NCI-H1417 treated with DMSO at 0.1 percent for 48 hours (cell line): ENCODE measurements at places on chromosomes 11 and 22.

DNA sequence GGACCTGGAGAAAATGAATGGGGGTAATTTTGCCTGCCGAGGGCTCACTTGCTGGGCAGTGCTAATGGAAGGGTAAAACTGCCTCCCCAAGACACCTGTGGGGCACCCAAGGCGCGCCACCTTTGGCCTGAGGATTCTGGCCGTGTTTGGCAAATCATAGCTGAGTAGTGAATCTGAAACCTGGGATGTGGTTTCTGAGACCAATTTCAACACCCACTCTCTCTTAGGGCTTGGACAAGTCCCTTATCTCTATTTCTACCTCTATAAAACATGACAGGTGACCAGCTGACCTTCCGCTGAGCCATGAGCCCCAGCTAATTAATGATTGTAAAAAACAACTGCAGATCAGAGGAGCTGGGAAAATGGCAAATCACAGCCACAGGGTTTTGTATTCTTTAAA lies 1.5 kb upstream of the PACSIN3 start:
- no peak for DNase-seq

DNA sequence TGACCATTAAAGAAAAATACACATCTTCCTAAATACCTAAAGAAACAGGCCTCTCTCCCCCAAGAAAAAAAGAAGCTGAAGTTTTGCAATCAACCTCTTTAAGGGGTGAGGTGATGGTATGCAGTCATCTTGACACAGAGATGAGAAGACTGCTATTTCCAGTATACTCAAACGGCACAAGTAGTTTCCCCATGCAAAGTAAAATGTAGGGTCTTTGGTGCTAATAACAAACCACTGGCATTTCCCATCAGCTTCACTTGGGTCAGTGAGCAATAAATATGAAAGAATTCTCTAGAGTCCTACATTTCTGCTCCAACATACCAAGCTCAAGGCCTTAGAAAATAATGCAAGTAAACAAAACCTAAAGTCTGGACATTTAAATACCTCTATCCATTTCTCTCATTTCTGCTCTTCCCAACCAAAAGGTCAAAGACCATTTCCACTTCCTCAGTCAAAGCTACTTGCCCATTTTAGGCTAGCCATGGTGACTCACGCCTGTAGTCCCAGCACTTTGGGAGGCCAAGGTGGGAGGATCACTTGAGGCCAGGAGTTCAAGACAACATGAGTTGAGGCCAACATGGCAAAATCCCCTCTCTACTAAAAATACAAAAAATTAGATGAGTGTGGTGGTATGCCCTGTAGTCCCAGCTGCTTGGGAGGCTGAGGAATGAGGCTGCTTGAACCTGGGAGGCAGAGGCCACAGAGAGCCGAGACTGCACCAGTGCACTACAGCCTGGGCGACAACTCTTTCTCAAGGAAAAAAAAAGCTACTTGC lies 39.5 kb upstream of the CHRNA10 start:
- no peak for DNase-seq

DNA sequence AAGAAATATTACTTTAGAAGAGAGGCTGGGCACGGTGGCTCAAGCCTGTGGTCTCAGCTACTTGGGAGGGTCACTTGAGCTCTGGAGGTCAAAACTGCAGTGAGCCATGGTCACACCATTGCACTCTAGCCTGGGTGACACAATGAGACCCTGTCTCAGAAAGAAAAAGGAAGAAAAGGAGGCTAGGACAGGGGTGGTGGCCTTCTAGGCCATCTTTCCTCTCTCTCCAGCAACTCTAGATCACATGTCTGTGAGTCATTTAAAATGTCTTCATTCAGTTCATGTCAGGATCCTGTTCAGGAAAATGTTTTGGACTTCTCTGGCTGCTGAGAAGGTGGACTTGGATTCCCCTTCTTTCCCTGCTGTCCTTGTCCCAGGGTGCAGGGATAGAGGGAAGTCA lies 53.3 kb downstream of the PPFIA1 start:
- no peak for DNase-seq

GRCh38 chr11:71498091-71498490 lies 29.0 kb upstream of the KRTAP5-7 start:
- no peak for DNase-seq

DNA sequence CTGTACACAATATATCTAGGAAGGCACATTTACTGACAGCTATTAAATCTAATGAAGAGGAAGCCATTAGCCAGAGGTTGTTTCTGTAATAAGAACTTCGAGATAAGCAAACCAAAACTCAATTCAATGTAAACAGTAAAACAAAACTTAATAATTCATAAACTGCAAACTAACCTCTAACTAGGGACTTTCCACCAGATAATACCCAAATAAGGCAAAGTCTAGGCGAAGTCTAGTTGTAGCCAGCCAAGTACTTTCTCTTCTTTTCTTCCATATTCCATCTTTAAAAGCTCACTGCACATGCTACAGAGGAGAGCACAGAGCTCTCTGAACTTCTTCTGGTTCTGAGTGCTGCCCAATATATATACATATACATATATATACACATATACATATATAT lies 229.9 kb upstream of the ANO5 start:
- DNase-seq, result no peak

GRCh38 chr11:69154211-69154913 lies 1.4 kb upstream of the SMIM38 start:
- DNase-seq, result no peak

DNA sequence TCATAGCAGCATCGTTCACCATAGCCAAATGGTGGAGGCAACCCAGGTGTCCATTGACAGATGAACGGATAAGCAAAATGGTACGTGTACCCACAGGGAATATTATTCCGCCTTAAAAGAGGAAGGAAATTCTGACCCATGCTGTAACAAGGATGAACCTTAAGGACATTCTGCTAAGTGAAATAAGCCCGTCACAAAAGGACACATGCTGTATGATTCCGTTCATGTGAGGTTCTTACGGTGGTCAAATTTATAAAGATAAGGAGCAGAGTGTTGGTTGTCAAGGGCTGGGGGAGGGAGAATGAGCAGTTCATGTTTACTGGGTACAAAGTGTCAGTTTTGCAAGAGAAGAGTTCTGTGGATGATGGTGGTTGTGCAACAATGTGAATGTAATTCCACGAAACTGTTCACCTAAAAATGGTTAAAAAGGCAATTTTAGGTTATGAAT lies 26.3 kb downstream of the APOL1 start:
- no peak for DNase-seq

DNA sequence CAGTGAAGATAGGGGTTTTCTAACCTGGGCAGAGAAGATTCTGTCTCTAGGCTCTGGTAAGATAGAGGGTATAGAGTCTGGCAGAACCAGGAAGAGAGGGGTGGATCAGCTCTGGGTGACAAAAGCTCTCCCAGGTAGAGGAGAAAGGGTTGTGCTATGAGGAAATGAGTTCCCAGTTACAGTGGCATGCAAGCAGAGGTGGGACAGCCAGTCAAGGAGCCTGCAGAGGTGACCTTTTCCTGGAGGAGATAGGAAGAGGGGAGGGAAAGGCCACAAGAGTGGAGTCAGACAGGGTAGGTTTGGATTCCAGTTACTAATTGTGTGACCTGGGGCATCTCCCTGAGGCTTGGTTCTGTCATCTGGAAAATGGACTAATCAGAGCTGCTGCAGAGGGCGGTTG lies 3.4 kb upstream of the CAPN5 start:
- no peak for DNase-seq

DNA sequence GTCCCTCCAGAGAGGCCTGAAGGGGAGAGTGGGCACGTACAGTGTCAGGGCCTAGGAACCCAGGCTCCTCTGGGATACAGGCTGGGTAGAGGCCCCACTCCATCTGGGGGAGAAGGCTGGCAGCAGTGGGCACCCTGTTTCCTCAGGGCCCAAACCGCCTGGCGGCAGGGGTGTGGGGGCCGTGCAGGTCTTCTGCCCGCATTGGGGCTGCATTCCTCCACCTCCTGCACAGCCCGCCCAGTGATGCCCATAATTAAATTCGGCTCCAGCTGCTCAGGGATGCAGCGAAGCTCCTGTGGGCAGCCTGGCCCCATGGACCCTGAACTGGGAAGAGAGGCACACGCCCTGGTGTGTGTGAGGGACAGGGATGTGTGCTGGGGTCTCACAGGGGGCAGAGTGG lies 35.4 kb downstream of the KCNQ1OT1 start:
- no peak for DNase-seq

DNA sequence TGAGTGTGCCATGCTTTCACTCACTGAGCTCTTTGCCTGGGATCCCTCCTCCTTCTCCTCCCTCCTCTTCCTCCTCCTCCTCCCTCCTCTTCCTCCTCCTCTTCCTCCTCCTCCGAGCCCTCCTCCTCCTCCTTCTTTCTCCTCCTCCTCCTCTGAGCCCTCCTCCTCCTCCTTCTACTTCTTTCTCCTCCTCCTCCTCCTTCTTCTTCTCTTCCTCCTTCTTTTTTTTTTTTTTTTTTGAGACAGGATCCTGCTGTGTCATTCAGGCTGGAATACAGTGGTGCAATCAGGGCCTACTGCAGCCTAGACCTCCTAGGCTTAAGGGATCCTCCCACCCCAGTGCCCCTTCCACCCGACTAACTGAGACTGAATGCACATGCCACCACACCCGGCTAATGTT lies 62.3 kb downstream of the DEUP1 start:
- DNase-seq, result no peak

- no peak for DNase-seq
These were observed 2.4 kb upstream of the HINFP start for GRCh38 chr11:119118946-119119345.

DNA sequence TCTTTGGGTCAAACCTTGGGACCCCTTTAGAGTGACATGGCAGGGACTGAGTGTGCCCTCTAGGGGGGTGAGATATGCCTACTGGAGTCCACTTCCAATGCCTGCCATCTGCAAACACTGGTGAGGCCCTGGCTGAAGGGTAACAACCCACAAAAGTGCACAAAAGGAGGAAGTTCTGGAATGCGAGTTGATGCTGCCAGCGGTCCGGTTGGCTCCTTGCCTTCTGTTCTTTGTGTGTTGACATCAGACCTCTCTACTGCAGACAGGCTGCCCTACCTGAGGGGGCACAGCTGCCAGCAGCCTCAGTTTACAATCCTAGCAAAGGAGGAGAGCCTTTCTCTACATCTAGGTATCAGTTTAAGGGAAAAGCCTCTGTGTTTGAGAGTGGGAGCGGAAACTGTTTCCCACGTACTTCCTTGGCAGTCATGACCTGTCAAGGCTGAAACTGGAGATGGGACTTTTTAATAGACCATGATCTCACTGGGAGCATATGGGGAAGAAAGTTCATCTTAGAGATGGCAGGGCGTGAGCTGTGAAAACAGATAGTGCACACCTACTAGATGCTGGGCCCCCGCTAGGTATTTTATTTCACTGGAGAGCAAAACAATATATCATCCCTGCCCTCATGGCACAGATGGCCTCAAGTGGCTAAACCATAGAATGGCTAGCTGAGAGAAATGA lies 27.2 kb downstream of the BMAL1 start:
- no peak for DNase-seq

GRCh38 chr22:36999463-36999862 lies 19.8 kb downstream of the TST start:
- DNase-seq, result no peak

- DNase-seq, result no peak
These were observed 7.3 kb downstream of the GRAP2 start for GRCh38 chr22:39908136-39908535.

DNA sequence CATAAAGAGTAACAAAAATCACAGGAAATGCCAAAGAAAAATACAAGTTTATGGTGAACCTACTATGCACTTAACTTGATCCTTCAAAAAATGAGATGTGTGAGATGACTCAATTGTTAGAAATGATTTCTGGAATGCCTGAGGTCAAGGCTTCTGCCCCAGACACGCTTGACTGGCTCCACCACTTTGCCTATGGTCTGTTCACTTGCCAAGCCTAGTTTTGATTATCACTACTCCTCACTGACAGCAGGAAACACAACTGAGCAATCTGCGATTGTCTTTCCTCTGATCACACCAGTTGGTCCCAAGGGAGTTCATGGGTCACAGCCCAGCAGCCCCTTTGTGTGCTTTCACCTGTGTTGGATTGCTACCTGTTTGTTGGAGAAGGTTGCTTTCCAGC lies 20.6 kb upstream of the PRDM10 start:
- no peak for DNase-seq

DNA sequence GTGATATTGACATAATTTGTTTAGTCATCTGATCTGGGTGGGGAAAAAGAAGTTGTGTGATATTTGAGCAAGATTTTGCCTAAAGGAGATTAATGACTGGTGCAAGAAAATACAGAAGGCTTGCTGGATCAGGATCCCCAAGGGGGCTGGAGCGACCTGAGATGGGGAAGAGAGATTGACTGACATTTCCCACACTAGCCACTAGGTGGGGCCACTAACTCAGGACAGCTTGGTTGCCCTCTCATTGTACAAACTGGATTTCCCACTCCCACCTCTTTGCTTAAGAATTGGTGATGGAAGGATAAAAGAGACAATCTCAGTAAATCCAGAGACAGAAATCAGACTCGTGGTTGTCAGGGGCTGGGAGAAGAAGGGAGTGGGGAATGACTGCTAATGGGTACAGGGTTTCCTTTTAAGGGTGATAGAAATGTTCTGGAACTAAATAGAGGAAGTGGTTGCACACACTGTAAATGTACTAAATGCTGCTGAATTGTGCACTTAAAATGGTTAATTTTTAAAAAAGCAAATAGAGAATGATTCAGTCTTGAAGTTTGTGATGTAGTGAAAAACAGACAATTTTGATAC lies 50.7 kb downstream of the CTTN start:
- no peak for DNase-seq
